ENCODE measurements at places on chromosomes 1 and 21. TPM values are rescaled to one million over a fixed set of nuclear protein-coding genes. Genes with fewer than 3 reads are reported as not detected.

MAP3K21 gene
- total RNA-seq: 0.19 TPM

COL11A1 gene
- total RNA-seq: 1.00 TPM

AMY2B gene
- 15.6 TPM for total RNA-seq

SMYD3 gene
- total RNA-seq: 16.7 TPM

VASH2 gene
- total RNA-seq: 4.8 TPM

COL6A2 gene
- 1,642 TPM for total RNA-seq

ARMH1 gene
- total RNA-seq: 1.6 TPM

CFHR2 gene
- total RNA-seq: not detected

TBX15 gene
- 2.5 TPM for total RNA-seq

C1orf226 gene
- total RNA-seq: 9.1 TPM

WDR64 gene
- not detected for total RNA-seq

KHDC4 gene
- total RNA-seq: 28.8 TPM

MOB3C gene
- 21.4 TPM for total RNA-seq
